ENCODE measurements at places on chromosomes 13 and 19.

GRCh38 chr13:28984825-28985224, 164.7 kb downstream of the MTUS2 start:
- DNase-seq, result no peak

GRCh38 chr19:56476651-56477428, at the start of gene ZNF667:
Gene ZNF667 (minus strand): TSS chr19:56477345. CDS start chr19:56462370, 14,975 bp downstream.
- no peak for DNase-seq

DNA sequence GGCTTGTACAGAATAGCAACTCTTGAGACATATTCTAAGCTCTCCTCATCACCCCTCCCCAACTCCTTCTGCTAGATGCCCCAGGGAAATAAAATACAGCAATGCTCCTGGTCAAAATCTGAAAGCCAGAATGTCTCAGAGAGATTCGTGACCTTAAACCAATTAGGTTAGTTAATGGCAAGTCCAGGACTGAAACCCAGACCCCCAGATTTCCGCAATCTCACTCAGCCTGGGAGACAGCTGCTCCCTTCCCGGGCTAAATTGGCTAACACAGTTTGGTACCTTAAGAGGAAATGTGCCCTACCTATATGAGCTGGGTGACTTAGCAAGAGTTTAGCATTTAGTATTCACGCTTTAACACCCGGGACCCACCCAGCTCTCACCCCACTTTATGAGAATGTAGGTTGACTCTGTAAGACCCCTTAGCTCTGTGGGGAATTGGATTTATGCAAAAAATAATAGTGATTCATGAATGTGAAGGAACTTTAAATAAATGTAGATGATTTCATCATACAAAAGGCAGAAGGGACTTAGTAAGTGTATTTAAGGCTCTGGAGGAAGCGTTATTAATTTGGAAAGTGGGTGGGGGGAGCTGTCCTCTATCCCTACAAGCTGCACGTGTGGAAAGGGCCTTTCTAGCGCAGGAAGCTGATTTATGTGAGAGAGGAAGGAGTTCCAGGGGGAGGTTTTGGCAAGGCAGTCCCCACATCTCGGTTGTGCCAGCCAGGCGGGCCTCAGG, 1.1 kb downstream of the DLEU7 start:
- no peak for DNase-seq

GRCh38 chr19:53518121-53518520, 19.8 kb upstream of the ZNF331 start:
- no peak for DNase-seq

DNA sequence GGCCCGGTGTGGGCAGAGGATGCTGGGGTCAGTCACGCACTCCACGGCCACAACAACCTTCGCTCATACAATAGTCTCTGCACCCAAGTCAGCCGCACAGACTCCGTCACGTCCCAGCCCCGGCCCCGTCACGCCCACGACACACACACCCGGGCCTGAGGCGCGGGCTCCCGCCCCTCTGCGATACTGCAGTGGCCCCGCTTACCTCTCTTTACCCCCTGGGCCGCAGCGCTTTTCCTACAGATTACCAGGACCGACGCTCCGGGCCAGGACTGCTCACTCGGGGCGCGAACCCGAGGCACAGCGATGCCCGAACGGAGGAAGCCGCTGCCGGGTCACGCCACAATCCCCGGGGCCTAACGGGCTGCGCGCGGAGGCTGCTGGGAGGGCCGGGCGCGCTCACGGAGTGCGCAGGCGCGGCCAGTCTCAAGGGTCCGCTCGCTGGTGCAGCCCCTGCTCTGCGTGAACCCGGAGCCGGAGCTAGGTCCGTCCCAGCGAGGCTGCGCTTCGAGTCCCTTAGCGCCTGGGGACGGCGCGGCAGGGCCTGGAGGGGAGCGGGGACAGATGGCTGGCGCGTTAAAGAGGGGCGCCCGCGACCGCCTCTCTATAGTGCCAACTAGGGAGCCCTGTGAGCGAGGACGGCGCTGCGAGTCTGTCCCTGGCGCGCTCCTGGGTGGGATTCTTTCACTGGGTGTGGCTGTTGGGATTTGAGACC, at the start of gene ZFP82:
Gene ZFP82, minus strand, starts transcription at position 358 of the 715 bp plus-strand sequence. CDS start 8,855 bp downstream, outside the sequence.
- peak; percentile 46 for DNase-seq

DNA sequence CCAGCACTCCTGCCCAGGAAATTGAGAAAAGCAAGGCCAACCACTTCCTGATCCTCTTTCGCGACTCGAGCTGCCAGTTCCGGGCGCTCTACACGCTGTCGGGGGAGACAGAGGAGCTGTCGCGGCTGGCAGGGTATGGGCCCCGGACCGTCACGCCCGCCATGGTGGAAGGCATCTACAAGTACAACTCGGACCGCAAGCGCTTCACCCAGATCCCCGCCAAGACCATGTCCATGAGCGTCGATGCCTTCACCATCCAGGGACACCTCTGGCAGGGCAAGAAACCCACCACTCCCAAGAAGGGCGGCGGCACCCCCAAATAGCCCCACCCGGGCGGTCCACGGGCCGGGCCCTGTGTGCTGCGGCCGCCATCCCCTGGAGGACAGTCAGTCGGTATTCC, 11.6 kb downstream of the XAB2 start:
- DNase-seq, result no peak

- DNase-seq, result no peak
Observed at GRCh38 chr13:28552288-28552687, 57.4 kb upstream of the FLT1 start.

GRCh38 chr13:25821776-25822175, 230.0 kb downstream of the SHISA2 start:
- DNase-seq, result no peak

- DNase-seq, result no peak
Observed at GRCh38 chr13:83121896-83122295, 760.4 kb downstream of the SLITRK1 start.

DNA sequence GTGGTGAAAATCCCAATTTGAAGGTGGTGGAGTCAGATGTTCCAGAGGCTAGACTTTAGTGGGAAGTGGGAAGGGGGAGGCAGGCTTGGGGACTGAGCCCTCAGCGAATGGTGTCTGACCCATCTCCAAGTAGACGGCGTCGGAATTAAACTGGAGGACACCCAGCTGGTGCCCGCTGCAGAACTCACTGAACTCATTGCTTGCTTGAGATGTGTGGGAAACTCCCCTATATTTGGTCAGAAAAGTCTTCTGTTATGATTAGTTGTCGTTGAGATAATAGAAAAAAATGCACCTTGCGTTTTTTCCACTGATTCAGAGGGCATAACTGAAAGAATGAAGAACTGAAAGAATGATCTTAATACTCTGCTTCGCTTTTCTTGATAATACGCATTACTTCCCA, 871 bp upstream of the ZNF583 start:
- DNase-seq, result no peak

DNA sequence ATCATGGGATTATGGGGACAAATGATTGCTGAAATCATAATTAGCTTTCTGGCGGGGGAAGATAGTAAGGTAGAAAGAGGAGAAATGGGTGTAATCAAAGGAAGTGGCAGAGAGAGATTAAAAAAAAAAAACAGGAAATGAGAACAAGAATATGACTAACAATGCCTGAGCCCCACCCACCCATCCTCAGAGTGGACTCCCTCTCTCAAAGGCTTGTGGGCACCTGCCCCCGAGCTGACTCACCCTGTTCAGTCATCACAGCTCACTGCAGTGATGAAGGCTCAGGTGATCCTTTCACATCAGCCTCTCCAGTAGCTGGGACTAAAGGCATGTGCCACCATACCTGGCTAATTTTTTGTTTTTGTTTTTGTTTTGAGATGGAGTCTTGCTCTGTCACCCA, 26.4 kb upstream of the TPT1 start:
- DNase-seq, result no peak

GRCh38 chr13:99442273-99442895, 58.9 kb upstream of the TM9SF2 start:
- peak; percentile 56 for DNase-seq

DNA sequence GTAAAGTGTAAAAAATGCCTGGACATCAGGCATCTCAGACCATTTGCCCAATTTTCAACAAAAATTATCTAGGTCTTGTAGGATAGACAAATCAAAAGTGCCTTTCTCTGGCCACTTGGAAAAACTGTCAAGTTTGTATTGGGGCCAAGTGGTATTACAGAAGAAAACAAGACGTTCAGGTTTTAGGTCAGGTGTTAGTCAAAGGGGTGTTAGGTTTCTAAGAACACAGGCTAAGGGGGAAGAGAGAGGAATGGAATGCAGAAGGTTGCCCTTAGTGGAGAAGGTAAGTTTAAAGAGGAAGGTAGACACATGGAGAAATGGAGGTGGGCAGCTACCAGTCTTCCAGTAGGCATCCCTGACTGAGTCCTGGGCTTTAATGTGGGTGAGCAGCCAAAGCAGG, 19.9 kb upstream of the ZNF561 start:
- DNase-seq, result no peak

GRCh38 chr19:45938733-45939319, 24.2 kb upstream of the NANOS2 start:
- no peak for DNase-seq

DNA sequence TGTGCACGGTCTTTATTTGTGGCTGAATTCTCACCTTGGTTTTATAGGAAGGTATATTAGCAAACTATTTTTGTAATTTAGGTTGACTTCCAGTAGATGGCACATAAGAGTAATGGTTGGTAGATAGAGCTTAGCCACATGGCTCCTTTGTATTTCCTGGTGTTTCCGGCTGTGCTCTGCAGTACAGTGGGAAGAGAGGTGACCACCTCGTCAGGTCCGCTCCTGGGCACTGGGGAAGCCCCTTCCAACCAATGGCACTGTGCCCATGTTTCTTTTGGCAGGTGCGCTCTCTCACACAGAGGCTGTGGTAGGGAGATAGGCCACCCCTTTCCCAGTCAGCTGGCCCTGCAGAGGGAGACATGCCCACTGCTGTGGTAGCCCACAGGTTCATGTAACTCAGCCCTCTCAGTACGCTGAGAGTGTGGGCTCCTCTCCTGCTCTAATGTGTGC, 74.3 kb upstream of the ATP12A start:
- no peak for DNase-seq

DNA sequence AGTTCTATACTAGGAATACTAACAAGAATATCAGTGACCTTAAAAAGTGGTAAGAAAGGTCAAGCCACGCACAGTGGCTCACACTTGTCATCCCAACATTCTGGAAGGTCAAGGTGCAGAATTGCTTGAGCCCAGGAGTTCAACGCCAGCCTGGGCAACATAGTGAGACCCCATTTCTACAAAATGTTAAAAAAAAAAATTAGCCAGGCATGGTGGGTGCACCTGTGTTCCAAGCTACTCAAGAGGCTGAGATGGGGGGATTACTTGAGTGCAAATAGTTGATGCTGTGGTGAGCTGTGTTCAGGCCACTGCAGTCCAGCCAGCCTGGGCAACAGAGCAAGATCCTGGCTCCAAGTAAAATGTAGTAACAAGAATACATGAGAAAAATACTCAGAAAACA, 61.8 kb downstream of the PCDH9 start:
- DNase-seq, result no peak

DNA sequence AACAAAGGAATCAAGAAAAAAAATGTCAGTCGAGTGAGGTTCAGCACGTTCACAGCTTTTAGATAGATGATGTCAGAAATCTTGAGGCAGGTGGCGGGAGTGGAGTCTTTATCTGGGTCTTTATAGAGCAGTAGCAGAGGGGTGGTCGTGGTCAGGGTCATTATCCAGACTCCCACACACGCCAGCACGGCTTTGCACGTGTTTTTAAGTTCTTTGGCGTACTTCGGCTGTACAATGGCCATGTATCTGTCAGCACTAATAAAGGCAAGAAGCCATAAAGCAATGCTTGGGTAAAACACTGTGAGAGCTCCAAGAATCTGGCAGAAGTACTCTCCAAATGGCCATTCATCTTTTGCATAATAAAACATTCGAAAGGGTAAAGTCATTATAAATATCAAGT, 2.9 kb downstream of the GPR18 start:
- no peak for DNase-seq

All from NCI-H1417 treated with DMSO at 0.1 percent for 48 hours (cell line).